ENCODE measurements at places on chromosomes 11 and 22. TPM values are rescaled to one million over a fixed set of nuclear protein-coding genes. Genes with fewer than 3 reads are reported as not detected.

GRCh38 chr11:105867742-105868141 is 154.3 kb downstream of the MSANTD4 start:
- no peak for DNase-seq

DNA sequence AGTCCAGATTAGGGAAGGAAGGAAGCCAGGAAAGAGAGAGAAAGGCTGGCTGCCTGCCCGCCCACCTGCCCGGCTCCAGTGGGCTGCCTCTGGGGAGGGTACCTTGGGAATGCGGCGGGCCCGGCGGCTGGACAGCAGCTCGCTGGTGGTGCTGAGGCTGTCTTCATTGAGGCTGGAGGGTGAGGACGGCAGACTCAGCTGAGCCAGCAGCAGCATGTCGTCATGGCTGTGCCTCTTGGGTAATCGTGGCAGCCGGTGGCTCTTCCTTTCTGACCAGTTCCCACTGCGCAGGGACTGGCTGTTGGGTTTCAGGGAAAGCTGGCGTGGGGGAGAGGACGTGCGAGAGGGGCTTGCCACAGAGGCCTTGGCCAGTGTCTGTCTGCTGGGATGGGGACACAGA is 32.9 kb downstream of the RPL27A start:
- no peak for DNase-seq

DNA sequence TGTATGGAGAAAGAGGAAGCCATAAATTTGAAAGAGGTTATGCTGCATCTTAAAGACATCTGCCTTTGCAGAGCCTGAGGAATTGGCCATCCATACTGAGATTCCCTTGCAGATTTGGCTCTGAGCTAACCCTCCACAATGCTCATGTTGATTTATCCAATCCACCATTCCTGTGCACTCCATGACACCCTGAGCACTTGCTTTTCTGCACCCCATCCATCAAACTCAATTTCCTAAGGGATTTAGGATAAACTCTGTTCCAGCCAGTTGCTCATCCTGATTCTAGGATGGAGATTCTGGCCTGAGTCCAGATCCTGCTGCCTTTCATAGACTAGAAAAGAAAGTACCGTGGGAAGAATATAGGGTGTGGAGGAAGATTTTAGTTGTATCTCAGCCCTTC is 379.2 kb upstream of the LARGE1 start:
- DNase-seq: no peak

DNA sequence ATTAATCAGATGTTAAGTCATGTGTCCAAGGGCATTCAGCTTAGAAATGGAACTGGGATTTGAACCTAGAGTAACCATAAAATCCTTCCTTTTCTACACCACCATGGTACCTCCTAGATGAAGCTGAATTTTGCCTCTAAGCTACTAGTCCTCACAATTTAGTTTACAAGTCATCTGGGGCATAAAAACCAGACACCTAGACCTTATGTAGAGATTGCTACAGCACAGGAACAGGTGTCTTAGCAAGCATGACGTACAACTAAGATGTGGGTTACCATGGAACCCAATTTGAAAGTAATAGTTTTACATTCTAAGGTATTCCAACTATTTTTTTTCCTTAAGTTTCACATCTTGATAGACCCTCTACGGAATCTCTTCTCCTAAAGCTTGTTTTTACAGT is 9.2 kb downstream of the TMEM216 start:
- DNase-seq: no peak

TMEM45B gene
- total RNA-seq: 1.5 TPM

DNA sequence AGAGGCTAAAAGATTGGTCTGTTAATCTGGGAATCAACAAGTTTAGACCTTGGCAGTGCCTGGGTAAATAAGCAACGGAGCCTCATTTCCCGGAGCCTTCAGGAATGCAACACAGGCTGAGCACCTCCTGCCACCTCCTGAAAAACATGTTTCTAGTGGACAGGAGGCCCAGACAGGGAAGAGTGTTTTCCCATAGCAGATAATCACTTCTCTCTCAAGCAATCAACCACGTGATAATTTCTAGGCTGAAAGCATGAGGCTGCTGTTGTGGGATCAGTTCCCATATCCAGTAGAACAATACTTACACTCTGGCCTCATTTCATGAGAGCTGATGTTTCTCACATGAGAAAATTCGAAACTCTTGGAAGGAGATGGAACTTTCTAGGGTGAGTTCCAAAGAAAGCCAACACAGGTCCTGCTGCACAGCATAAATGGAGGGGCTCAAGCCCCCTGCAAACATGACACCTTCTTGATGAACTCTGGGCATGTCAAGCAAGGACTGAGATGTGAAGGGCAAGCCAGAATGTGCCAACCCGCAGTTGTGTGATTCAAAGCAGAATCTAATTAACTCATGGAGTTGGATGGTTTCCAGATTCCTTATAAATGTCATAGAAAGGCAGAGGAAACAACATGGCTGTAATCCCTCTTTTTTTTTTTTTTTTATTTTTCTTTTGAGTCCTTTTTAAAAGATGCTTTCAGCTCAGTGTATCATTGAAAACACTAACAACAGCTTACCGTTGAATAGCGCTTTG is 228.5 kb upstream of the SESN3 start:
- peak; percentile 81 for DNase-seq

ART1 gene
- 4.2 TPM for total RNA-seq

FHIP1B gene
- total RNA-seq: 19.3 TPM

- peak; percentile 13 for DNase-seq
Measured at GRCh38 chr11:14638561-14638960, 5.0 kb upstream of the PDE3B start.

OR10A2 gene
- total RNA-seq: not detected

CSF2RB gene
- total RNA-seq: 4.1 TPM

OPCML gene
- 0.41 TPM for total RNA-seq

GRCh38 chr11:70799386-70799785 is 401.1 kb downstream of the CTTN start:
- no peak for DNase-seq

DNA sequence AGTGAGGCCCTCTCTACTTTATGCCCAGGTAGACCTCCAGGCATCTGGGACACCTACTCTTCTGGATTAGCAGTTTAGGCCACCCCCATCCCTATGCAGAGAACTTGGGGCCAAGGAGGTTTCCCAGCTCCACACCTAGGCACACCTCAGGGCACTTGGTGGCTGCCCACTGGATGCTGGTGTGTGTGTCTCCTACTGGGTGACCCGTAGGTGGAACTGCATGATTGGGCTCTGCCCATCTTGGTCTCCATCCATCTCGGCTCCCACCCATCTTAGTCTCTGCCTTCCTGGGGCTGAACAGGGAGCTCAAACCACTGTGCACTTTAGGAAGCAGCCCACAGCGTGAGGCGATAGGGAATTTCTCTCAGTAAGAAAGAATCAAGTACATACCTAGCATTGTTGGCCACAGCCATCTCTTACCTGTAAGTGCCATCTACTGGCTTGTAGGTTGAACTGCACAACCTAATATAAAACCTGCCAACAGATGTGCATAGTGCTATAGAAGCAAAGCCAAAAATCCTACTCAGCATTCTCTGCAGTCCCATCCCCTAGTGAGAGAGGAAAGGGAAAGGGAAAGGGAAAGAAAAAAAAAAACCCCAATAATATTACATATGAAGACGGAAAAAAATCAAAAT is 61.6 kb upstream of the PTPN5 start:
- DNase-seq: peak; percentile 2

INS gene
- not detected for total RNA-seq

DNA sequence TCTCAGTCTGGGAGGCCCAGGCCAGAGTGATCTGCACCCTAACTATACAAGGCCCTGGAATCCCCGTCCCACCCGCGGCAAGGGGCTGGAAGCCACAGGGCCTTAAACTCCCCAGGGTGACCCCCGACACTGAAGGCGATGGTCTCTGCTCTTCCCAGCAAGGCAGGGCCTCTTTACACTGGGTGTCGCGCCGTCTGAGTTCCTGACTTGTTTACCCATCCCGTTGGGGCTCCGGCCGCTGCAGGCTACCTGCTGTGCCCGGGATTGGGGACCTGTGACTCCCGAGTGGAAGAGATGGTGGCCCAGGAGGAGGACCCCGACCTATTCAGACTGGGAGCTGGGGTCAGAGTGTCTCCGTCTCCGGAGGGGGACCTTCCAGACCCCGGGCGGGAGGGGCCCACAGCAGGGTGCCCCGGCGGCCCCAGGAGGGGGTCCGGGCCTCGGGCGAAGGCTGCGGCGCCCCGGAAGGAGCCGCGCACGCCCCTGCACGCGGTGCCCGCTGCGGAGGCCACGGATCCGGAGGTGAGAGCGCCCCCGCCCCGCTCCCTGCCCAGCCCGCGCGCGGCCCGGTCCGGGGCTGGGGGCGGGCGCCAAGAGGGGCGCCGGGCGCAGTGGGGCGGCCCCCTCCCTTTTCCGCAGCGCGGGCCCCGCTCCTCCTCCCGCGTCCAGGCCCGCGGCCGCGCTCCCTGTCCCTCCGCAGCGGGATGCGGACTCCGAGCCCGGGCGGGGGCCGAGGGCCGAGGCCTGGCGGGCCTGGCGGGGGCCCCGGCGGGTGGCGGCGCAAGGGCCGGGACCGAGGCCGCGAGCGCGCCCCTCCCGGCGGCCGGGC is 560 bp upstream of the MPPED1 start:
- no peak for DNase-seq

DNA sequence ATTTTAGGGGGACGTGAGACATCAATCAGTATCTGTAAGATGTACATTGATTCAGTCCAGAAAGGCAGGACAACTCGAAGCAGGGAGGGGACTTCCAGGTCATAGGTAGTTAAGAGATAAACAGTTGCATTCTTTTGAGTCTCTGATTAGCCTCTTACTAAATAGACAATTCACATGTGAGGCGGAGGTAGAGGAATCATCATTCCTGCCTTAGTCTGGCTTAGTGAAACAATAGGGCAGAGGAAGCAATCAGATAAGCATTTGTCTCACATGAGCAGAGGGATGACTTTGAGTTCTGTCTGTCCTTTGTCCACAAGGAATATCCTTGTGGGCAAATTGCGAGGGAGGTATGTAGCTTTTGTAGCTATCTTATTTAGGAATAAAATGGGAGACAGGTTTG is 248.3 kb downstream of the DDX10 start:
- DNase-seq: no peak

RAG2 gene
- total RNA-seq: 0.21 TPM

GRCh38 chr11:71787098-71787823 is 45.7 kb upstream of the DEFB108B start:
- peak; percentile 96 for DNase-seq

GRCh38 chr11:18304745-18305144 is 17.2 kb downstream of the HPS5 start:
- no peak for DNase-seq

OR5AK2 gene
- total RNA-seq: not detected

DNA sequence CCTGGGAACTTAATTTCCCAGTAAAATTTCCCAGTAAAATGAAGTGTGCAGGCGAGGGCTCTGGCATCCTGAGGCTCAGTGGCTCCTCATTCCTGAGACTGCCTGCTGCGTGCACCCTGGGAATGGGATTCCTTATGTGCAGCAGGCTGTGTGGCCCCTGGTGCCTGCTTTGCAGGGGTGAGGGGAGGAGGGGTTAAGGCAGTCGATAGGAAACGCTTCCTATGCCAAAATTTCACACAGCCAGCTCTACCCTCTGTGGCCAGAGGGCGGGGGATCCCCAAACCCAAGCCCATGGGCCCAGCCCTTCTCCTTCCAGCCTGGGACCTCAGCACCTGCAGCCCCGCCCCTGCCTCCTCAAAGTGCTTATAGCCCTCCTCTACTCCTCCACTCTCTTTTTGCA is 12.1 kb upstream of the BAIAP2L2 start:
- no peak for DNase-seq

CDC42BPG gene
- 5.7 TPM for total RNA-seq

XKR3 gene
- total RNA-seq: not detected

OR51S1 gene
- not detected for total RNA-seq

Data from tongue (tissue), 3 donors.